Activated naive CD4-positive, alpha-beta T cell treated with anti-CD3 and anti-CD28 coated beads for 36 hours (primary cell): ENCODE measurements at places on chromosomes 1 and 21. TPM values are rescaled to one million over a fixed set of nuclear protein-coding genes. Genes with fewer than 3 reads are reported as not detected.
A peak's percentile ranks its signal among the peaks of the same experiment; 100 is the strongest.

The TTC39A gene
- not detected for total RNA-seq

The PPFIA4 gene
- total RNA-seq = 6.5 TPM

The YIPF1 gene
- total RNA-seq = 22.2 TPM

The SEMA4A gene
- 17.5 TPM for total RNA-seq

GRCh38 chr1:183609313-183609712, 19.1 kb upstream of the NCF2 start:
- peak; percentile 40 for DNase-seq

GRCh38 chr1:193763266-193763665, 576.9 kb upstream of the B3GALT2 start:
- DNase-seq = no peak

DNA sequence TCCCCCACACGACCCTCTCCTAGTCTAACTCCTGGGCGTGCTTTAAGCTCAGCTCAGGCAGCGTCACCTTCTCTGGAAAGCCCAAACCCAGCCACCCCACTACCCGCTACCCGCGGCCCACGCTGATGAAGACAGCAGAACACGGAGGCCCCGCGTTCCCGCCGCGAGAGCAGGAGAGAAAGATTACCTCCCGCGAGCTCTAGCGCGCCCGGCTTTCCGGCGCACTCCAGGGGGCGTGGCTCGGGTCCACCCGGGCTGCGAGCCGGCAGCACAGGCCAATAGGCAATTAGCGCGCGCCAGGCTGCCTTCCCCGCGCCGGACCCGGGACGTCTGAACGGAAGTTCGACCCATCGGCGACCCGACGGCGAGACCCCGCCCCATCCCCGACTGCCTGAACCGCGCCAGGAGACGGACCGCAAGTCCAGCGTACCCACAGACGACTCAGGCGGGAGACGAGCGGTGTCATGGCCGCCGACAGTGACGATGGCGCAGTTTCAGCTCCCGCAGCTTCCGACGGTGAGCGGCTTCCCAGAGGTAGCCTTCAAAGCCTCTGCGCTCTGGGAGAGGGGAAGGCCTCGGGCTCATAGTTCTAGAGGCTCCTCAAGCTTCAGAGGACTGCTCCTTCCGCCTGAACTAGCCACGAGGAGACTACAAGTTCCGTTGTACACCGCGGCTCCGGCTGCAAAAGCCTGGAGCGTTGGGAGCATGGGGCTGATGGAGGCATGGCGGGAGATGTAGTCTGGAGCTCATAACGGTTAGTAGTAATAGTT, at the start of the genes MUTYH and TOE1:
Gene MUTYH (minus strand): TSS at position 652 of the 770 bp plus-strand sequence. CDS start 5,935 bp downstream, outside the sequence.
Gene TOE1 (plus strand): TSS at position 382 of the 770 bp plus-strand sequence. CDS start 83 bp downstream, at position 465.
- peak; percentile 95 for DNase-seq

GRCh38 chr21:42513985-42514882, 582 bp downstream of the SLC37A1 start:
- DNase-seq = peak; percentile 72

DNA sequence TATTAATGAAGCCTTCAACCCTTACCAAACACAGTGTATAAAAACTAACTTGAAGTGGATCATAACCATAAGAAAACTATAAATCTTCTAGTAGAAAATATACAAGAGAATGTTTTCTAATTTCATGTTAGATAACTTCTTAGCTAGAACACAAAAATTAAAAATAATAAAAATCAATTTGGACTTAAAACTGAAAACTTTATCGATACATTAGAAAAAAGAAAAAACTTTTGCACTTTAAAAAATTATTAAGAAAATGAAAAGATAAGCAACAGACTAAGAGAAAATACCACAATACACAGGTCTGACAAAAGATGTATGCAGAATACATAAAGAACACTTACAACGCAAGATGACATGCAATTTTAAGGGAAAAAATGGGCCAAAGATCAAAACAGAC, 8.7 kb downstream of the COP1 start:
- DNase-seq = no peak

DNA sequence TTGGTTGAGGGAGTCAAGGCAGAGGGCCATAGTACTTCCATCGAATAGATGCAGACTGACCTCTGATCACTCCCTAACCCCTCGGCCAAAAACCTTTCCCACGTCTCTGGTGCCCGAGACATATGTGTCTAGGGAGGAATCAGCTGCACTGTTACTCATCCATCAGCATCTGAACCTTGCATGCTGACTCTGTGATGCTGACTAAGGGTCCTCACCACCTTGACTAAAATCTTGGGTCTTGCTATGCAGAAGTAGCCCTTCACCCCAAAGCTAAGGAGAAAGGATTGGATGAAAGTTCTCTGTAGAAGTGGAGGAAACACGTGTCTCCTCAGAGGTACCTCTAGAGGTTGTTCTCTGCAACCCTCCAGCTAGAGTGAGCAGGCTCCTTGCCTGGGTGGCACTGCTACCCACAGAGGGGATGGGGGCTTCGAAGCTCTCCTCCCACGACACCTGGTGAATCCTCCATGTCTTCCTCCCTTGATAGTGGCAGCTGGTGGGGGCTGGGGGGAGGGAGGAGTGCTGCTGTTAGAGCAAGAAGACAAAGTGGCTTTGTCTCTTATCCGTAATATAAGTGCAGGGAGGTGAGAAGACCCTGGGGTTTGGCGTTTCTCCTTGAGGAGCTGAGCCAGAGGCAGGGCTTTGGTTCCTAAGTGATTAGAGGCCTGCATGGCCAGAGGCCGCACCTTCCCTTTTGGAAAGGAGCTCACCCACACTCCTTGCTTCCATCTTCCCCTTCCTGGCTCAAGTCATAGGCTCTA, 45.1 kb downstream of the ATP2B4 start:
- DNase-seq = no peak

- DNase-seq = no peak
Observed at GRCh38 chr1:38730511-38731397, 128.8 kb downstream of the RRAGC start.

- no peak for DNase-seq
Observed at GRCh38 chr1:167065471-167065870, 24.7 kb downstream of the GPA33 start.

DNA sequence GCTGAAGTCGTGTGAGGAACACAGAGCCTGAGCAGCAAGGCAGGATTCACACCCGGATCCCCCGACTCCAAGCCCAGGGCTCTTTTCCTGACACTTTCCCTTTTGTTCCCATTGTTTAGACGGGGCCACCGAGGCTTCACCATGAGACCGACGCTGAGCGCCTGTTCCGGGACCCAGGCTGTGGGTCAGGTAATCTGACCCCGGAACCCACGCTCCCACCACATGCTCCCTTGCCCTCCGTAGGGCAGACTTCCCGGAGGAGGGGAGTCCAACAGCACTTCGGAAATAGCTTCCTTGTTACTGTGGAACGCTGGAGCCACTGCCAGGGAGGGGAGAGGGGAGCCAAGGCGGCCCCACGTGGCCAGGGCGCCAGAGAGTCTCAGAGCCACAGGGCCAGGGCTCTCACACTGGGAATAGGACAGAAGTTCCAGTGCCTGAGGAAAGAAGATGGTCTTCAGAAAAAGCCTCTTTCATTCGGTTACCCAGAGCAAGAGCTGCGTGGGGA, 18.4 kb downstream of the RUNX3 start:
- no peak for DNase-seq

DNA sequence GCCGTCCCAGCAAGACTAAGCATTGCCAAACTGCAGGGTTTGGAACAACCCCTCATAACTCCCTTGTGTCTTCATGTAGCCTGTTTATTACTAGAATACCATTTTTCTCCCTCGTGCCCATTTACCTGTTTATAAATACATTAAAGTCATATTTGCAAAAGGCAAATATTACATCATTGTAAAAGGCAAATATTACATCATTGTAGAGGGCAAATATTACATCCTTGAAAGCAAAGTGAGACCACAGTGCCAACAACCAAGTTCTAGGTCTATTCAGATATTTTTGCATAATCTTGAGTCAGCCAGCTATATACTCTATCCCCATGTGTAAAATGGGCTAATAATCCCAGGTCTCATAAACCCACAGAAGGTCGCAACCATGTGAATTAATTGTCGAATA, 11.4 kb upstream of the FAM163A start:
- no peak for DNase-seq

DNA sequence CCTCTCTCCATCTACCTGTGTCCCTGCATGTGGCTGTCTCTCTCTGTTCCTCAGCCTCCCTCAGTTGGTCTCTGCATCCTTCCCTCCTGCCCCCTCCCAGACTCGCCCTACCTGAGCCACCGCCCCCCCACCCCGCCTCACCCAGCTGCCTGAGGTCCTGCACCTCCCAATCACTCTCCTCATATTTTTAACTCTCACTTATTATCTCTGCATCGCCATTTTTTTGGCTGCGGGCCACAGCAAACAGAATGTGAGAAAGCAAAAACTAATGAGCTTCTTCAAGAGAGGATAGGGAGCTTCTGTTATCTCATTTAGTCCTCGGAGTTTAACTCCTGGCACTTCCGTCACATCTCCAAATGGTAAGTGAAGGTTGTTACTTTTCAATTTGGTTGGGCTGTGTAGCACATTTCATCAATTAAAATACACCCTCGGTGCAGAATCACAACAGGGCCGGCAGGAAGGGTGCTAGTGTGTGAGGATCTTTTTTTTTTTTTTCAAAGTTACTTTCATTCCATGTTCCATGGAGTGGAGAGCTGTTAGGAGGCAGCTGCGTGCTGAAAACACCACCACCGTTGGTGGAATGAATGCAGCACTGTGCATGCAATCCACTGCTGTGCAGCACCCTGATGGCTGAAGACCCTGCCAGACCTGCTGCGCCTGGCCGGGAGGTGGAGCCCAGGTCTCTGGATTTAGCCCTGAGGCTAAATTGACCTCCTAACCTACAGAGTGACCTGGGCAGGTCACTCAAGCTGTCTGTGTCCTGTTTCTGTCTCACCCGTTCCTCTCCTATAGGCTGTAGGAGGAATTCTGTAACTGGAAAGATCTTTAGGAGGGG, 157.2 kb upstream of the NFIA start:
- no peak for DNase-seq

DNA sequence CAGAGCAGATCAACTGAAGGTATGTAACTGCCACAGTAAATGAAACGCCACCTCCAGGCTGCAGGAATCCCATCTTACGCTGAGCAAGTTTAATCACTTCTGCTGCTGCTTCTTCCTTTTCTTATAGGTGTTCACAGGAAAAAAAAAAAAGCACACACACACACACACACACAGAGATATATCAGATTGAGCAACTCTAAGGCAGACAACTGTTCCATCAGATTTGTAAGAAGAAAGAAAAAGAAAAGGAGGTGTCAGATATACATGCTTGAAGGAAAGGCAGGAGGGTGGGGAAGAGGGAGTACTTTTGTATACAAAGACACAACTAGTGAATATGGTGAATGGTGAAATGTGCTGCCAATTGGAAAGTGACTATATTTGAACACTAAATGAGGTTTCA, 28.6 kb downstream of the DSTYK start:
- no peak for DNase-seq

- no peak for DNase-seq
Observed at GRCh38 chr21:43868461-43868860, 3.4 kb downstream of the AGPAT3 start.

- no peak for DNase-seq
Observed at GRCh38 chr1:107653005-107653404, 312.0 kb downstream of the VAV3 start.

DNA sequence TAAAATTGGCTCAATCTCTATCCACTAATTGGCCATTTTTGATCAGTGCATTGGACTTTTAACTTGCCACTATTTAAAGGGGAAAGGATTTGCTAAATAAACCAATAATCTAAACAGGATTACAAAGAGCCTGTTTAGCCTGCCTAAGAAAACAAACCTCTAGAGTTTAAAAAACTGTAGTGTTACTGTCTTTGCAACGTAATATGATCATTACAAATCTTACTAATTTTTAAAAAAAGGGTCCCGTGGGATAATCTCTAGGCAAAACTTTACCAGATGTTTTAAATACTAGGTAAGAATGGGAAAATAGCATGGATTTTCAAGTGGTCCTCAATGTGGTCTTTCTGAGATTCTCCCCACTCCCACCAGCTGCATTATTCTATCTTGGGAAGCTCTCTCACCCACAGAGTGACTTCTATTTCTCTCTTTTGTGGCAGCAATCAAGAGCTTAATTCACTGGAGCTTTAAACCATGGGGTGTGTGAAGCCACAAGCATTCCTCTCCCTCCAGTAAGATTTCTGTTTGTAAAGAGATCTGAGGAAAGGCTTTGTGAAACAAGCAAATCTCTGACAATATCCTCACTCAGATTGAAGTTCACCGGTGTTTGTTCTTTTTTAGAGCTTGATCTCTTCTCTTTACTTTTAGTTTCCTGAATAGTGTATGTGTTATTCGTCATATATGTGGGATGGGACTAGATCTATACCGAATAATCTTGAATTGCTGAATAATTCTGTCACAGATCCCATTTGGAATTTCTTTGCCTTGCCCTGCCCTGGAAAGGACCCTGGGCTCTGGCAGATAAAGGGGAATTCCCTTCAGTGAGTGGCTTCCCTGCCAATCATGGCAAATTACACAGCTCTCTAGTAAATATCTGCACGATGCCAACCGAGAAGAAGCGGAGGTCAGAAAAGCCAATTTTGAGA, 132.2 kb downstream of the TLR5 start:
- DNase-seq = no peak

GRCh38 chr1:161506336-161507223, 1.3 kb downstream of the FCGR2A start:
- peak; percentile 16 for DNase-seq

GRCh38 chr21:15616864-15617574, 112.8 kb upstream of the USP25 start:
- DNase-seq = no peak

DNA sequence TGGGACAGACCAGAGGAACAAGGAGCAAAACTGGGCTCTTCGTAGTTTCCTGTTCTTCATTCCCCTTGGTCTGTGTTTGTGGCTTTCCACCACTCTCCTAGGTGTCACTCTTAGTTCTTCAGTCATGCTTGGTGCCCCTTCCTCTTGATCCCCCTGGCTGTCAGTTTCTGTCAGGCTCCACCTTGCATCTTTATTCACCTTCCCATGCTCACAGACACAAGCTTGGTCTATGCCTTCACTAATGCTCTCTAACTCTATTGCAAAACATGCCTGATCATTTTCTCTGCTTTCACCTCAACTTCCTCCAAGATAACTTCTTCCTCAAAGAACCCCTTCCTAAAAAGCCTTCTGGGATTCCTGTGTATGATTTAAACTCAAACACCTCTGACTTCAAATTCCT, 122.9 kb downstream of the GLUL start:
- DNase-seq = no peak

GRCh38 chr1:43444151-43444828, 9.4 kb downstream of the HYI start:
- DNase-seq = peak; percentile 0

GRCh38 chr1:244199902-244200301, 148.8 kb downstream of the ZBTB18 start:
- no peak for DNase-seq
